Suppressor macrophage (primary cell): ENCODE measurements at places on chromosomes 7 and 10.
A peak's percentile ranks its signal among the peaks of the same experiment; 100 is the strongest.

DNA sequence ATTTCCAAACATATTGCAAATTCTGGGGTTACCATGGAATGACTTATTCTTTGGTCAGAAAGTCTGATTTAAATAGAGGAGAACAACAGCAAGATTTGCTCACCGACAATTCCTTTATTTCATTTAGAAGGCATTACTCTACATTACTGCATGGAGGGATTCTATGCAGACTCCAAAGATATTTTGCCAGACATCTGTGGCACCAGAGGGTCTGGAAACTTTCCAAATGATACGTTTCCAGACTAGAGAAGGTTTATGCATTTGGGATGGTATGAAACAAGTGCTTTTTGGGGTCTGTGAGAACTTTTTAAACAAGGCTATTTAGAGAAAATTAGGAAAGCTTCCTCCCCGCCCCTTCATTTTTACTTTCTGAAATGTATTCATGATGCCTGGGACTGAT is 125.3 kb downstream of the SAMD9 start:
- no peak for DNase-seq

- DNase-seq = no peak
Observed at GRCh38 chr7:139426258-139427028, 57.0 kb downstream of the KLRG2 start.

GRCh38 chr10:124629415-124629814 is 114.8 kb downstream of the FAM53B start:
- no peak for DNase-seq

DNA sequence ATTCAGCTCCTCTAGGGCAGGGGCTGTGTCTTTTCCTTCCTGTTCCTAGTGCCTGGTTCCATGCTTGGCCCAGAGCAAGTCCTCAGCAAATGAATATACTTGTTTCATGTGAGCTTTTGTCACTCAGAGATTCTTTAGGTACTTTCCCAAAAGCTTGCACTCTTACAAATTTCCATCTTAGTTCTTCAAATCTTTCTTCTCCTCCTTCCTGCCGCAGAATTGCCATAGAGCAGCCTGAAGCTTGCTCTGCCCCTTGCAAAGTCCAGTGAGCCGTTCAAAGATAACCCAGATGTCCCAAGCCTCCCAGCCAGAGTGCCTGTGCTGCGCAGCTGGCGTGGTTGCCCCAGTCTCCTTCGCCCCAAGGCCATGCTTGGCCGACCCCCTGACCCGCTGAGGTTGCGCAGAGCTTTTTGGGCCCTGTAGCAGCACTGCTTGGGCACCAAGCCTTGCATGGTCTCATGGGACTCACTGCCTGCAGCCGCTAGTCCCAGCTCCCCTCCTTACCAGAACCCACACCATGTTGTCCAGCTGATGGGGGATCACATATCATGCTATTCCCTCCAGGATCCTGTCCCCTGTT is 20.7 kb downstream of the CHST3 start:
- DNase-seq = peak; percentile 67

DNA sequence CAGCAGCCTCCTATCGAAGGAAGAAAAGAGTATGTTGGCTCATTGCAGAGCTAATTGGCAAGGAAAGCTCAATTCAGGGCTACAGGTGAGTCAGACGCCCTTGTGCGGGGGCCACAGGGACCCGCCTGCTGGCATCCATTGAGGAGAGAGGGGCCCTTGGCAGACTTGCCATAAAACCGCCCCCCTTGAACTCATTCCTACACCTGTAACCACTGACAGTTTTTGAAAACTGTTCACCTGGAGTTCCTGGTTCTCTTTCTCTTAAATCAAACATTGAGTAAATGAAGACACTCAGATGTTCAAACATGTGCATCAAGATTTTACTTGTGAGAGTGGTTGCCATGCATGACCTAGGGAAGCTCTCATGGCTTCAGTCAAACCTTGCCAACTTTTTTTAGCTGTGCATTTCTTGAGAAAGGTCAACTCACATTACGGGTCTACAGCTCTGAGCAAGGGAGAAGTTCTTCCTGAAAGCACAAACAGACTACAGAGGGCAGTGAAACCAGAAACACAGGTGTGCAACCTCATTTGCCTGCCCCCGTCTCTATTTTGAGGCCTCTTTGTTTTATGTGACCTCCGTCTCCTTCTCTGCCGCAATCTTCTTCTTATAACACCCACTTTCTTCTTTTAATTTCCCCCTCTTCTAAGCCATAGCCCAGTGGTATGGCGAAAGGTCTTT is 87.8 kb downstream of the TBXAS1 start:
- DNase-seq = no peak

DNA sequence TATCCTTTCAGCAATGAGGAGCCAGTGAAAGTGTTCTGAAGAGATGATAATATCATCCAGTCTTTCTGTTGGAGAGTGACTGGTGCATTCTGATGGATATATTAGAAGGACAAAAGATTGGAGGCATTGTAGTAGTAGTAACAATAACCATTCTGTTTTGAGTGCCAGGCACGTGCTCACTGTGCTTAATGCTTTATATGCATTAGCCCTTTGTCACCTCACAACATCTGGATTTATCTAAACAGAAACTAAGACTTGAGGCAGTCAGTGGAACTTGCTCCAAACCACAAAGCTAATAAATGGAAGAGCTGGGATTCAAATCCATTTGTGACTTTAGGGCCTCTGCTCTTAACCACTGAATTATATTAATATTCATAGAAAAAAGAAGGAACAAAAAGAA is 84.5 kb upstream of the OIT3 start:
- no peak for DNase-seq

DNA sequence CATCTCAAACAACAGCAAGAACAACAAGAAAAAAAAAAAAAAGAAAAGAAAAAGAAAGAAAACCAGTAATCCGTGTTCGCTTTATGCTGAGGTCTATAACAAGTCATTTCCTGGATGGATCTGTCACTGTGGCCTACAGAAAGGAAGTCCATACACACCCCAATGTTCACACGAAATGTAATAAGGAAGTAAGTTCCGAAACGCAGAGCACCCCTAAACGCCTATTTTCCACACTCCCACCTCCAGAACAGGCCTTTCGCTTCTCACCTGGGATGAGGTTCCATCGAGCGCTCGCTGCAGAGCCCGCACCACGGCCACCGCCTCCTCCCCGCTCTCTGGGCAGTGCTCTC is 735 bp downstream of the ZNF394 start:
- peak; percentile 49 for DNase-seq

GRCh38 chr10:31030260-31030659 is 1.4 kb downstream of the ZNF438 start:
- DNase-seq = no peak

DNA sequence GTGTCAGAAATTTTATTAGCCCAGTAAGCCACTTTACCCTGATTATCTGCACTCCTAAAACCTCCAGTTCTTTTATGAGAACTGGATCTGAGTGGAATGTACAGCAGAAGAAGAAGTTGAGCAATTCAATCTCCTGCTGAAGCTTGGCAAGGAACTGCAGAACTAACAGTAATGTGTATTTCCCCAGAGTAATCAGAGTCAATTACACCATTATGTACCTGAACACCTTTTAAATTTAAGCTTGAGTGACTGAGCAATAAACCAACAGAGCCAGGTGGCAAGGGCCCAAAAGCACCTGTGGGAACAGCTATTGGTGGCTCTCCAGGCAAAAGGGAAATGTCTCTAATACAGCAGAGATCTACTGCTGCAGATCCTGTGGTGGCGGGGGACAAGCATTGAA is 40.1 kb upstream of the AKR1C2 start:
- no peak for DNase-seq

DNA sequence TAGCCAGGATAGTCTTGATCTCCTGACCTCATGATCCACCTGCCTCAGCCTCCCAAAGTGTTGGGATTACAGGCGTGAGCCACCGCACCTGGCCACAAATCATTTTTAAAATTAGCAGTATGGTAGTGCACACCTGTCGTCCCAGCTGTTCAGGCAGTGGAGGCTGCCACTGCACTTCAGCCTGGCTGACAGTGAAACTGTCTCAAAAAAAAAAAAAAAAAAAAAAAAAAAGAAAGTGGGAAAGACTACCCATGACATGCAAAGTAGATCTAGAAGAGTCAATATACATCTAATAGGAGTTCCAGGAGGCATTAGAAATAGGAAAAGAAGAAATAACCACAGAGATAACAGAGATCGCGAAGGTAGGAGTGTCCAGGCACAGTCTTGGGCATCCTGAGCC is 3.2 kb downstream of the CSGALNACT2 start:
- DNase-seq = no peak

DNA sequence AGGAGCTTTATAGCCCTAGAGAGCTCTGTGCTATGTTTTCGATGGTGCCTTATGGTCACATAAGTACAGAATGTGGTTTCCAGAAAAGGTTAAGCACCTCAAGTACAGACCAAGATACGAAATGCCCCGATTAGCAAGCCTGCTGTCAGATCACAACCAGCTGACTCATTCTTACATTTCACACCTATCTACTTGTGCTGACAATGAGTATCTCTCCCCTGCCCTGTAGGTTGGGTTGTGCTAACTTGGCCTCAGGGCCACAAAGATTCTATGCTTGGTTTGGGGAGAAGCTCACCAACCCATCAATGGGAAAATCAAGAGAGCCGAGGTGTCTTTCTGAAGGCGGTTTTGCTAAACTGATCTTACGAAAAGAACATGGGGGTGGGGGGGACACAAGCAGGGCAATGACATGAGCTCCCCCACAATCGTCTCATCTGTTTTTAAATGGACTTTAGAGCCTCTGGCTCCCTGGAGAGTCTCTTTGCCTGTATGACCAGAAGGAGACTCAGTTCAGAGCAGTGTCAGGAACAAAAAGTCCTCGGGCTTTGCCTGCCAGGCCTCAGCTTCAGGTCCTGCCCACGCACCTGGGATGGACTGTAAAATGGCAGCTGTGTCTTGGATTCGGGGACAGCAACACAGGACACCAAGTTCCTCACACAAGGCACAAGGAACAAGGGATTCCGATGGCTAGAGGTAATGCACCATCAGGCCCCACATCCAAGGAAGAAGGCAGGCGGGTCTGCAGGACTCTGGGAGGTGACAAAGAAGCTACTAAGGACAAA is 55.1 kb downstream of the FAM53B start:
- DNase-seq = no peak

DNA sequence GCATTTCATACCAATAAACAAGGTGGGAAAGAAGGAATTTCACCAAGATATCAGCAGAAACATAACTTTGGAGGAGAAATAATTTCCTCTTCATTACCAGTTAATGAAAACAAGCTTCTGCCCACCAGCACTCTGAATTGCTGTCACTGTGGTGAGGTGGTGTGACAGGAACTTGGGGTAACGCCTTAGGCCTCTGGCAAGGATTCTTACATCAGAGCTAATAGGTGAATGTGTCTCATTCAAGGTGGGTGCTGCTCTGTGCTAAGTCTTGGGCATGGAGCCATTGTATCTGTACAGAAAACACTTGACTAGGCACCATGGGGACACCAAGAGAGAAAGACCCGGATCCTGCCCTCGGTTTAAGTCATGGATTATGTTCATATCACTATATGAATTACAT is 8.3 kb upstream of the LOXL4 start:
- no peak for DNase-seq

DNA sequence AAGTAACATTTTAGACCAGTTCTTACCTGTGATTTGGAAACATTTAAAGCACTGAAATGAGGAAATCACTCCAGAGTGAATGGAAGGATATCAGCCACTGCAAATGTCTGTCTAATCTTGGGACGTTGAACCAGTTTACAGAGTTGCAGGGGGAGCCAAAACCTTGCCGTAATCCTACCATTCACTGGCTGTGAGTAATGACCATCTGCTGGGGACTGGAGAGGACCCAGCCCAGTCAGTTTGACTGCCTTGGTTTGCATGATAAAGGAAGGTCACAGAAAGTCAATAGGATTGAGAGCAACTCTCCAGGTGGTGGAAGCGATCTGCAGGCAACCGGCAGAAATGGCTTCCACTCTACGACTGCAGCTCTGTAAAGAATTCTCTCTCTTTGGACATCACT is 167.2 kb downstream of the AKR1D1 start:
- DNase-seq = no peak

DNA sequence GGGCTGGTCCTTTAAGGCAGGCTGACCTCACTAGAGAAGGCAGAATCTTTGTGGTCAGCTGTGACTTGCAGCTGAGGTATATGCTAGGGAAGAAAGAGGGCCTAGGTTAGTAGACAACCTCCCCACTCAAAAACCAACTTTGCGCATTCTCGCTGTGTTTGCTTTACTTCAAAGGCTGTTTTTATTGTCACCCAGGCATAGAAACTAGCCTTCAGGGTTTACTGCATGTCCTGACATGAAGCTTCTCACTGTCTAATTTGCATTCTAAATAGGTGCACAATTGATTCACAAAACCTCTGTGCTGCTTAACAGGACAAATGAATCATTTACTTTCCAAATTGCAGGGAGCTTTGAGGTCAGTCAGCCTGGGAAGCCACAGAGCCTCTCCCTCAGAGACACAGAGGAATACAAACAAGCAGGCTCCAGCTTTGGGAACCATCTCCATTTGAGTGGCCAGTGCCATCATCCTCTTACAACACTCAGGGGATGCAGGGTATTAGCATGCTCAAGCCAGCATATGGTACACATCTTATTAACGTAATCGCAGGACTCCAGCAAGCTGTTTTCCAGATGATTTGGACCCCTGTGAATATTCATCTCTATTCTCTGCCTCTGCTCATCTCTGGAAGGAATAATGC is 596.4 kb upstream of the GHITM start:
- no peak for DNase-seq

DNA sequence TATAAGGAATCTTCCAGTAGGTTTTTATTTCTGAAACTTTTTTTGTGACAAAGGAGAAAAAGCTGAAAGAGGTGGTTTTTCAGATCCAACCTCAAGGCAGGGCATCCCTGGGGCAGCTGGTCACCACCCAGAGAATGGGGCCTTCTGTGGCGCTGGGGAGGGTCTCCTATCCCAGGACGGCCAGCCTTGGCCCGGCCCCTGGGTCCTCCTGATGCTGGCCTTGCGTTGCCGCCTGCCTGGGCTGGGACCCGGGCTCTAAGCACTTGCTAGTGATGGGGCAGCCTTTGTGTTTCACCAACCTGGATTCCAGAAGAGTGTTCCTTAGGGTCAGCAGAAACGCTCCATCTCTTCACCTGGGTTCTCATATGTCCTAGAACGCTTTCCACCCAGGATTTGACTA is 16.3 kb downstream of the SHH start:
- DNase-seq = no peak

GRCh38 chr7:75989500-75990388 is 4.7 kb downstream of the TMEM120A start:
- no peak for DNase-seq

DNA sequence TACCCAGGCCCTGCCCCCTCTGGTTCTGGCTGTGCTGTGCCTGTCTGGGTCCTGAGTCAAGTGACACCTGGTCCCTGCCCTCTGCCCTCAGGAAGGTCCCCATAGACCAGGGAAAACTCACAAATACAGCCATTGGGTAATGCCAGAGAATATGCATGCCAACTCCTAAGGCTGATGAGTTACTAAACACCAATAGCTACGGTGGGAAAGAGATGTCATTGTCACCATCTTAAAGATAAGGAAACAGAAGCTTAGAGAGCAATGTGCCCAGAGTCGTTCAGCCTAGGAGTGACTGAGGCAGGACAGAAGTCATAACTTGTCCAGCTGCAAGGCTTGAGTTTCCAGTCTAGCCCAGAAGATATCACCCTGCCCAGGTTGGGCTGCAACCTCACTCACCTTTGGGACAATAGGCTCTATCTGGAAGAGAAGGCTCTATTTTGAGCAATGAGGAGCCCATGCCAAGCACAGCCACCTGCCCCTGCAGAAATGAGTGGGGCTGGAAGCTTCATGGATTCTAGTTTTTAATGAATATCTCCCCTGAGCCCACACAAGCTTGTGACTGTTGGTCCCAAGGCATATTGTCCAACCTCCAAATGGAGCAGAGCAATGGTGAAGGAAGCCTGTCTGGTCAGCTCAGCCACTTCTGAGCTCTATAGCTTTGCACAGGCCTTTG is 42.6 kb downstream of the ZNF273 start:
- DNase-seq = no peak

GRCh38 chr10:88881922-88882645 is 2.0 kb downstream of the STAMBPL1 start:
- no peak for DNase-seq
